Psoas muscle (tissue), 8 donors: ENCODE measurements at places on chromosomes 2 and 18. TPM values are rescaled to one million over a fixed set of nuclear protein-coding genes. Genes with fewer than 3 reads are reported as not detected.

Gene MC4R
- polyA plus RNA-seq, result not detected

Gene FOXD4L1
- 0.15 TPM for polyA plus RNA-seq

Gene TMEM163
- 0.17 TPM for polyA plus RNA-seq

Gene RNF125
- polyA plus RNA-seq, result 1.2 TPM

Gene B4GALT6
- polyA plus RNA-seq, result 6.7 TPM

Gene EML6
- polyA plus RNA-seq, result 9.3 TPM

Gene C2orf81
- polyA plus RNA-seq, result 0.34 TPM

Gene KLHL30
- polyA plus RNA-seq, result 67.7 TPM

Gene MOGAT1
- not detected for polyA plus RNA-seq

Gene TEX44
- not detected for polyA plus RNA-seq

GRCh38 chr2:112033600-112033999, 21.5 kb upstream of the TMEM87B start:
- DNase-seq, result no peak

DNA sequence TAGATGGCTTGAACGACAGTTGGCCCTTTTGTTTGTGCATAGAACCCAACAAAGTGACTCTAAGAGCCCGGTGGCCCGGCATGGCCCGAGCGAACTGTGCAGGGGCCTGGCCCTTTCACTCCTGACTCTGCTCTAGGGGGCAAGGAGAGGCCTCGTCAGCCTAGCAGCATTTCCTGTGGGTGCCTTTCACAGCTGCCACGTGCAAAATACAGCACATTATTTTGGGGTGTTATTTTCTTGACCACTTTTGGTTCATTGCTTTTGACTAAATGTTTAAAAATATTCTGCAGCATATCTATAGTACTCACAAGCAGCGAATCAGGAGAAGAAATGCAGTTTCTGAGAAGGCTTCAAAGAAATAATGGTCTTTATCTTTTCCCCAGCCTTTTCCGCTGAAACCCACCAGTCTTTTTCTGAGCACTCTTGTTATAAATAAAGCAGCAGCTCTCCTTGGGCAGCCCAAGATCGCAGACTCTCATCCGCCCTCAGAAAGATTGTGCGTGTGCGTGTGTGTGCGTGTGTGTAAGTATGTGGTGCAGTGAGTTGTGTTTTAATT, 31.3 kb downstream of the DGKD start:
- DNase-seq, result no peak

GRCh38 chr18:43396266-43396665, 119.0 kb upstream of the SYT4 start:
- no peak for DNase-seq

GRCh38 chr2:147033044-147033443, 811.8 kb upstream of the ACVR2A start:
- DNase-seq, result no peak

- no peak for DNase-seq
Measured at GRCh38 chr18:63741769-63742168, 33.4 kb upstream of the SERPINB7 start.

DNA sequence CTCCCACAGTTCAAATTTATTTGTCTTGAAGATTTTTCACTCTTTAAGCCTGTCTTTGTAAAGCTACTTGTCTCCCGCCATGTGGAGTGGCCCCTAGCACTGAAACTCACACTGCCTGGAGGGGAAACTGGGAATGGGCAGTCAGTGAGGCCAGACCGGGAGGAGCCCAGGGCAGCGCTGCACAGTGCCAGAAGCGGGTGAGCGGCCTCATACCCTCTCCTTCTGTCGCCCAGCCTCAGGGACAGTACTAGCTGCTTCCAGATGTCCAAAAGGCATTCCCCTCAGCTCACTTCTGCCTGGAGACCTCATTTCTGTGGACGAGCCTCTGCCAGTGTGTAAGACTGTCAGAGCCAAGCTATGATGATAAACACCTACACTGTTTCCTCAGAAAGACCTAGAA, 79.9 kb downstream of the SEPTIN10 start:
- no peak for DNase-seq

DNA sequence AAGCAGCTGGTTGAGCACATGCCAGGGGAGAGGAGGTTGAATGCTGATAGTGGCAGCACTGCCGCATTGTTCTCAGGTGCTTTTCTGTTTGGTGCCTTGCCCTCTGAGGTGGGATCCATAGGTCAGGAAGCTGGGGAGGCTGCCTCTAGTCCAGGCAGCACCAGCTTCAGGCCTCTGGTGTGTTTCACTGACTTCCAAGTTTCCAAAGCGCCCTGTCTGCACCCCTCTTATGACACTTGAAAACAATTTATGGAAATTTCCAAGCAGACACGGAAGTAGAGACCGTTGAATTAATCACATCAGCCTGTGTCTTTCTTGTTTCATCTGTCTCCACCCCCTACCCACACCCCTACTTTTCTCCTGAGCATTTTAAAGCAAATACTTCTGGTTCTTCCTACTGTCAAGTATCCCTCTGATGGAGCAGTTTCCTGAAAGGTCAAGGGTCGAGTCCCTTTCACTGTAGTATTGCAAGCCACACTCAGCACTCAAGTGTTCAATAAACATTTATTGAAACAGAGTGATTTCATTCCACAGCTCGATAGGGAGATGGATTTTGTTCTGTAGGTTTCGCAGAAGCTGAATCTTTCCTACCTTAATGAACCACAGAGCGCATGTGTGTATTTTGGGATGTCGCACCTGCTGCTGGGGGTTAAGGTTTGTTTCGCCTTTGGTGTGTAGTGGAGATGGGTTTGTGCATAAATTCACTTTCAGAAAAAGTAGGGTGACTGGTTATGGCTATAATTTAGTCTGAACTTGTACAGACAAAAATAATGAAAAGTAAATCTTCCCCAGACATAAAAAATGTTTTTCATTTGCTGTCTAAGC, 21.4 kb downstream of the DGKD start:
- DNase-seq, result no peak

- peak; percentile 72 for DNase-seq
Measured at GRCh38 chr2:66236067-66236685, 198.7 kb upstream of the MEIS1 start.

- no peak for DNase-seq
Measured at GRCh38 chr2:144780983-144781382, 261.1 kb upstream of the ZEB2 start.

DNA sequence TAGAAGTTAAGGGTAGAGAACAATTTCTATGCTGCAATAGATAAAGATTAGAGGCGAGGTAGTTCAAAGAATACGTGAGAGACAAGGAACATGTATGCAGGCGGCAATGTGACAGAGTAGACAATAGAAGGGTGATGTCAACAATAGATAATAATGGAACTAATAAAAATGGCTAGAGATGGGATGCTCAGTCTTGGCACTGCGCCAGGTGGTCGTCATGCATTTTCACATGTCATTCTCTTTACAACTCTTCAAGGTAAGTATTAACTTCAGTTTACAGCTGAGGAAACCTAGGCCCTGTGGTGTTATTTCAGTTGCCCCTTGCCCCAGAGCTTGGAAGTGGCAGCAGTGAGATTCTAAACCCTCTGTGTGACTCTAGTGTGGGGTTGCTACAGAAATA, 890.7 kb upstream of the CELF4 start:
- DNase-seq, result no peak

DNA sequence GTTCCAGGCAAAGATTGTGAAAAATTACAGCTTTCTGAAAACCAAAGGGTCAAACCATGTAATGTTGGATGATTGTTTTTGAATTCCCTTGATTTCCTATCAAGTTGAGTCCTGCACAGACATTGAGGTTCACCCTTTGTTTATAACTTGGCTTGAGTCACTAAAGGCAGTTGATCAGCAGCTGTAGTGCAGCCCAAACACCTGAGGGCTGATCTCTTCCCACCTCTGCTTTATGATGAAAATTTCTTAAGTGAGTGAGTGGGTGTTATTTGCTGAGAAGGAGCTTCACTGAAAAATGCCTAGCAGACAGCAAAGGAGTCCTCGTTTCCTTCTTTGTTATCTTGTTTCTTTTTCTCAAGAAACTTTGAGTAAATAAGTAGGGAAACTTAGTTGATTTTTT, 31.9 kb upstream of the BMPR2 start:
- DNase-seq, result no peak

DNA sequence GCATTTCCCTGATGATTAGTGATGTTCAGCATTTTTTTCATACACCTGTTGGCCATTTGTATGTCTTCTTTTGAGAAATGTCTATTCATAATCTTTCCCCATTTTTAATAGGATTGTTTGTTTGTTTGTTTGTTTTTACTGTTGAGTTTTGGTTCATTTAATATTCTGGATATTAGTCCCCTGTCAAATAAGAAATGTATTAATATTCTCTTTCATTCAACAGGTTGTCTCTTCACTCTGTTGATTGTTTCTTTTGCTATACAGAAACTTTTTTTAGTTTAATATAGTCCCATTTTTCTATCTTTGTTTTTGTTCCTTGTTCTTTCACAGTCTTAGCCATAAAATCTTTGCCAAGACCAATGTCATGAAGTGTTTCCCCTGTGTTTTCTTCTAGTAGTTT, 22.1 kb downstream of the ACVR1C start:
- DNase-seq, result no peak

- DNase-seq, result no peak
Measured at GRCh38 chr2:74646201-74646600, 1.9 kb downstream of the M1AP start.

DNA sequence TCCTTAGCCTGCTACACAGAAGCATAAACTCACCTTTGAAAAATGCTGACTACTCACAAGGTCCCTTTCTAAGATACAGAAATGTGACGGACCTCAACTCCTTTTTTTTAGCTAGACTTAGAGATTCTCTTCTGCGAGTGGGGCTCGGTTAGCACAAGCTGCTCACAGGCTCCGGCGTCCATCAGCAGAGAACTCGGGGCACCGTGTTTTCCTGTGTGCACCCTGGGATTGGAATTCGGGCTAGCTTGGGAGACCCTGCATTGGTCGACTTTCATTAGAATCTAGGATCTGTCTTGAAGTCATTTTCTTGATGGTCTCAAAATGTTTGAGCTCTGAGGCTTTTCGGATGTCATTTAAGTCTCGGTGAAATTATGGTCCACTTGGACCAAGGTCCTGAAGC, 191.2 kb downstream of the GBX2 start:
- no peak for DNase-seq

DNA sequence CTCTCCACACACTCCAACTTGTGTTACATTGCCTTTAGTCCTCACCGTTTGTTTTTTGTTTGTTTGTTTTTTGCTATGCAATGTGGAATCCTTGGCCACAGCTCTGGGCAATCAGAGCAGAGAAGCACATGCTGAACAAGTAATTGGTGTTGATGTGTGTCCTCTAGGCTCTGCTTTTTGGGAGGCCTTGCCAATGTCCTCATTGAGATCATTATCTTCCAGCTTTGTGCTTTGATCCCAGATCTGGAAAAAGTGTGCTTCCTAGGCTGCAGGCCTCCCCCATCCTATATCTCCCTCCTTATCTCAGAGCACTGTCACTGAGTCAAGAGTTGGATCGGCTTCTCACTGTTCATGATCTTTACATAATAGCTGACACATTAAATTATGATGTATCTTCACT, 25.9 kb downstream of the OSR1 start:
- DNase-seq, result no peak

GRCh38 chr2:223558970-223559369, 43.2 kb downstream of the SCG2 start:
- no peak for DNase-seq

GRCh38 chr2:7573166-7573825, 656.1 kb downstream of the RNF144A start:
- no peak for DNase-seq

DNA sequence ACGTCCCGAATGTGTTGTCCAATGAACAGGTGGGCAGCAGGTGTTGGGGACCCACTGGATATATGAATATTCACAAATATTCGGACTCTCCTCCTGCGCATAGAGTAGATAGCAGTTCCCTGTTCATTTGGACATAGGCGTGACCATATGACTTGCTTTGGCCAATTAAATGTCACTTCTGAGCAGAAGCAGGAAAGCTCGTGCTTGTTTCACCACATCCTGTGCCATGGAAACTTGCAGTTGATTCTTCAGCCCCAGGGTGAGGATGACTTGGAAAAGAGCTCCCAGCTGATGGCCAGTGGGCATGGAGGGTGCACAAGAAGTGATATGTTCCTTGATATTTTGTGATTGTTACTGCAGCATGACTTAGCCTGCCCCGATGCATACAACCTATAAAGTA, 52.6 kb downstream of the PTPRM start:
- DNase-seq, result no peak

- DNase-seq, result no peak
Measured at GRCh38 chr2:172251231-172251630, 148.5 kb upstream of the DLX2 start.

- DNase-seq, result no peak
Measured at GRCh38 chr2:110790907-110791306, 58.5 kb downstream of the ACOXL start.

- DNase-seq, result no peak
Measured at GRCh38 chr2:54164106-54164505, 48.7 kb downstream of the ACYP2 start.
